Mesangial cell (primary cell): ENCODE measurements at places on chromosomes 7 and 10. TPM values are rescaled to one million over a fixed set of nuclear protein-coding genes. Genes with fewer than 3 reads are reported as not detected.

Gene NYAP1
- total RNA-seq, result 0.16 and 4.2 TPM in 2 replicates

Gene KCNMA1
- 32.5 and 46.8 TPM in 2 replicates for total RNA-seq

Gene LEP
- total RNA-seq, result not detected in 2 replicates

Gene LBX1
- total RNA-seq, result not detected in 2 replicates

Gene CCSER2
- total RNA-seq, result 12.7 and 12.9 TPM in 2 replicates

Gene WNT2
- total RNA-seq, result 0.63 TPM in 1 of 2 replicates, not detected in the other

Gene SNCG
- total RNA-seq, result 2.0 and 8.6 TPM in 2 replicates
